Daoy (cell line): ENCODE measurements at places on chromosomes 2 and 18. TPM values are rescaled to one million over a fixed set of nuclear protein-coding genes. Genes with fewer than 3 reads are reported as not detected.

The PARD6G gene
- total RNA-seq = 0.98 and 1.3 TPM in 2 replicates

- no peak for DNase-seq
These were observed 96.3 kb downstream of the C18orf54 start for GRCh38 chr18:54453996-54454395.

DNA sequence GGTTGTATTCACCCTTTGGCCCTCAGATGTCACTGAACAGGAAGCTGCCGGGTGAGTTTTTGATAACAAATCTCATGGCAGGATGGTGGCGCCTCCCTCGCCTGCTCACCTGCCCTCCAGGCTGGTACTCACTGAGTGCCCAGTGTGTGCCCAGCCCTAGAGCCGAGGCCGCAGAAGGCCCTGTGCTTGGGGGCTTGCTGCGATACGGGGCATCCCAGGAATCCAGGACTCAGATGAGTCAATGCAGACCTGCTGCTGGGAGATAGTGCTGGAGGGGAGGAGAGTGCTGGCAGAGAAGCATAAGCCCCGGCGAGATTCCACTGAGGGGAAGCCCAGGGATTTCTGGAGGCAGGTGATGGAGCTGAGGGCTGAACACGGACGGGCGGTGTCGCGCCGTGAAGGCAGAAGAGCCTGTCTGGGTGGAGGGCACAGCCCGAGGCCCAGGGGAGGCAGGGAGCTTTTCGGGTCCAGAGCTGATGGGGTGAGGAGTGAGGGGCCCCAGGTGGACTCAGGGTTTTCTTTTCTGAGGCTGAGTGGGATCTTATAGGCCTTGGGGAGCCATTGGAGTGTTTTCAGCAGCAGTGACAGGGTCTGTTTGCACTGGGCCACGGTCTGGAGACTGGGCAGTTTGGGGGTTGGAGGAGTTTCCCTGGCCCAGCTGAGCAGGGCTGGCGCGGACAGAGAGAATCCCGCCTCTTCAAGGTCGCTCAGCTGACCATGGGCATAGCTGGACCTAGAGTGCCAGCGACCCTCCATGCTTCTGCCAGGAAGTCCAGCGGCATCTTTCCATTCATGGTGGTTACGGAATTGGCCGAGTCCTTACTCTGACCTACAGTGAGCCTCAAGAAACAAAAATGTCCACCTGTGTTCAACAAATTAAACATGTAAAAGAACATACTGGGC, 35.5 kb downstream of the LDLRAD4 start:
- DNase-seq = no peak

DNA sequence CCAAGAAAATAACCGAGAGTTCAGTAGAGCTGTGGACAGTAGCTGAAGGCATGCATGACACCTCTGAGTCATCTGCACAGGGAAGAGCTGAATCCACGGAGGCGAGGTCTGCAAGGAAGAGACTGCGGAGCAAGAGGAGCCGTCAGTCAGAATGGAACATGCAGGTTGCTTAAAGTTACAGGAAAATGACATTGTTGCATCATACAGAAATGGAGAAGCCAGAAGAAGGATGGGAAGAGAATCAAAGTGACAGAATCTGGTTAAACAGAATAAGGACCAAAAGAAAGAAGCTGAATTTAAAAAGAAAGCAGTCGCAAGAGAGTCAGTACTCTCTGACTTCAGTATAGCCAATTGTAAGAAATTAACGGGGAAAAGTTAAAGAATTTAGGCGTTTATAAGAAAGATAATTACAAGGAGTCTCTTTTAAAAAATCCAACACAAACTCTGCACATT, 533.8 kb downstream of the ADCYAP1 start:
- peak; percentile 27 for DNase-seq

- peak; percentile 67 for DNase-seq
These were observed 3.1 kb upstream of the GMPPA start for GRCh38 chr2:219495531-219496122.

GRCh38 chr18:44900627-44901026, 219.9 kb downstream of the SETBP1 start:
- DNase-seq = no peak

The NCKAP5 gene
- 8.4 and 8.8 TPM in 2 replicates for total RNA-seq

DNA sequence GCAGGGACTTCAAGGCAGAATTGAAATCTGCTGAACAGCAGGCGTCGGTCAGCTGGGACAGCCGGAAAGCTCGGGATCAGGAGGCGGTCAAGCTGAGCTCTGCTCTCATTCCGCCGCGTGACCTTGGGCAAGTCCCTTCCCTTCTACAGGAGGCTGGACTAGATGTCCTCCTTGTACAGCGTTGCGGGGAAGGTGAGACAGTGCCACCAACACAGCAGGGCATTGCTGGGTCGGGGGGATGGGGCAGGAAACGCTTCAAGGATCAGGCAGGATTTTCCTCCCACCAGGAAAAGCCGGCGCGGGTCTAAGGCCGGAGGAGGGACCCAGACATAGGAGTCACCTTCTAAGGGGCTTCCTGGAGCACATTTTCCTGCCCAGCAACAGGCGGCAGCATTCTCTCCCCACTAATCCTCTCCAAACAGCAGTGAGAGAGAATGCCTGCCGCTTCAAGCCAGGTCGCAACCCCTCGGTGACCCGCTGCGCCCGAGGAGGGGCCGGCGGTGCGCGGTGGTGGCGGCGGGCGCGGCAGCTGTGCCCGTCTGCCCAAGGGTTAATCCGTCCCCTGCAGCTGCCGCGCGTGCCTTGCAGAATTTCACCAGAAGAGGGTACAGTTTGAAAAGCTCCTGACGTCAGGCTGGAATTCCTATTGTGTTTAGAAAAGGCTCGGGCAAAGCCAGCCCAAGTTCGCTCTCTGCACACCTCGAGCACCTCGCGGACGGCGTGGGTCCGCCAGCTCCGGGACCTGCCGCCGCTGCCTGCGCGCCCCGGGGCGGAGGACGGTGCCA, at the start of gene KCNF1:
Gene KCNF1, plus strand, starts transcription at position 644 of the 785 bp plus-strand sequence. CDS start 493 bp downstream, outside the sequence.
- peak; percentile 71 for DNase-seq

GRCh38 chr2:221775096-221775495, 203.0 kb upstream of the EPHA4 start:
- no peak for DNase-seq

DNA sequence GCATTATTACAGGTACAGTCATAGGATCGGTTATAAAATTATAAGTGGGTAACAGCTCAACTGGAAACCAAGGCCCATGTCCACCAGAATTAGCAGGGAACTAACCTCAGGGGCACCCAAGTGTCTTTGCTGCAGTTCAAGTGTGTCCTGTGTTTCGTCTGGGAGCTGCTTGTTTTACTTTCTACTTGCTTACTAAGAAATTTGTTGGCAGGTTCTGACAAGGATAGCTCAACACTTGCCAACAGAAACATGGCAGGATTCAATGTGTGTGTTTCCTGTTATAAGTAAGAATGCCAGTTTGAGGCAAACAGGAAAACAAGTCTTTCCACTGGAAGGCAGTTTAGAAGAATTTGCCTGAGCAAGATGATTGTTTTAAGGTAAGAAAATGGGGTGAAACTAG, 104.5 kb downstream of the EPHA4 start:
- peak; percentile 17 for DNase-seq
